ENCODE measurements at places on chromosomes 13 and 19.

DNA sequence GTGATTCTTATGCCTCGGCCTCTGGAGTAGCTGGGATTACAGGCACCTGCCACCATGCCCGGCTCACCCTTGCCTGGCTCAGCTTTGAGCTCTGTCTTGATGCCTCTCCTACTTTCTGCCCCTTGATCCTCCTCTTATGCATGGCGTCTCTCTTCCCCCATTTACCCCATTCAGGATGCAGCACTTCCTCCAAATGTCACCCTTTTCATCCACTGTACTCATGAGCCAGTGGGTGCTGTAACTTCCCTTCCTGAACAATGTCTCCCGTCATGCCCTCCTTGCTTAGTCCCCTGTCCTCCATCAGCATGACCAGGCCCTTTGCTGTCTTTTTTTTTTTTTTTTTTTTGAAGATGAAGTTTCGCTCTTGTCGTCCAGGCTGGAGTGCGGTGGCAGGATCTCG, 3.4 kb upstream of the SIGLEC9 start:
- no peak for DNase-seq

DNA sequence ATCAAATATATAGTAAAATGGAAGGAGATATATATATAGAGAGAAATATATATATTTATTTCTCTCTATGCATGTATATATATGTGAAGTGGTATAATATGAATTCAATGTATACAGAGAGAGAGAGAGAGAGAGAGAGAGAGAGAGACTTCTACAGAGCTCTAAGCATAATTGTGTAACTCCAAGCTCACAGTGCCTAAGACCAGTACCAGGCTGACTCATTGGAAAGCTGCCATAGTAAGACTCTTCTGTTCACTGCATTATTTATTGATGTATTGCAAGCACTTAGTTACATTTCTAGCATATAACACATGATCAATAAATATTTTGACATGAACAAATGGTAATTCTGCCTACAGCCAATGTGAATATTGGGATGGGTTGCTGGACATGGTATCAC, 1734.7 kb downstream of the SLITRK1 start:
- no peak for DNase-seq

- DNase-seq, result no peak
Observed at GRCh38 chr13:95793018-95793555, 116.1 kb downstream of the DNAJC3 start.

DNA sequence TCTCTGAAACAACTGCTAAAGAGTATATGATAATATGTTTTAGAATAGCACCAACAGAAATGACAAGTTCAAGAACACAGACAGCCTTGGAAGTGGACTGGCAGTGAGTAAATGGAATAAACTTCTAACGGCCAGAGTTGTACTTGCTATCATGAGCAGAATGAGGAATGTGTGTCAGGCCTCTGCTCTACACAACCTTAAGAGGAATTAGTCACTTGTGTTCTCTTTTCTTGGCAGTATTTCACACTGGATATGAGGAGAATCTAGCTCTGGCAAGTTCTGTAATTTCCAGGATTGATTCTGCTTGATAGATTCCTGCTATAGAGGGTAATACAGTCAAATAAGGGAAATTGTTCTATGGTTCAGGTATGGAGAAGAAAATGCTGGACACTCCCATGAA, 757.3 kb downstream of the EFNB2 start:
- DNase-seq, result no peak

- DNase-seq, result peak; percentile 49
Observed at GRCh38 chr19:18205200-18205892, 1.5 kb upstream of the RAB3A start.

GRCh38 chr19:12802267-12803106, 618 bp downstream of the THSD8 start:
- no peak for DNase-seq

DNA sequence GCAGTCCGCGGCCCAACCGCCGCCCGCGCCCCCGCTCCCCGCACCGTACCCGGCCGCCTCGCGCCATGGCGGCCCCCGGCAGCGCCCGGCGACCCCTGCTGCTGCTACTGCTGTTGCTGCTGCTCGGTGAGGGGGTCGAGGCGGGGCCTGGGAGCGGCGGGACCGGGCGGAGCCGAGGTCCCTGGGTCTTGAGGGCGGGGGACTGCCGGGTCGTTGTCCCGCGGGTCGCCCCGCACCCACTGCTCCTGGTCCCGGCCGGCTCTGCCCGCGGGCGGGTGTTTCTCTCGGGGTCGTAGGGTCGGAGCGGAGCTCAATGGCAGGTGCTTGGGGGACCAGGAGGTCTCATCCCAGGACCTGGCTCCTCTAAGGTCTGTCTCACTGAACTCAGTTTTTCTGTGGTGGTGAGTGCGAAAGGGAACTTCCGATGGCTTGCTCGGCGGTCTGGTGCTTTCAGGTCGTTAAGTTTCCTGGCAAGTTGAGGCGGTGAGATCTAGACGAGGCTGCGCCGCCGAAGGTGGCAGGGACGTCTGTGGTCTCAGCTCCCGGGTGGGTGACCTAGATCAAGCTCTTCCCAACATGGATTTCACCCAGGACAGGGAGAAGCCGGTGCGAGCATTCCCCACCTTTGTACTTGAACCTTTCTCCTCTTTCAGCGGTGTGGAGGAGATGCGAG, 467 bp downstream of the LAMP1 start:
- no peak for DNase-seq

DNA sequence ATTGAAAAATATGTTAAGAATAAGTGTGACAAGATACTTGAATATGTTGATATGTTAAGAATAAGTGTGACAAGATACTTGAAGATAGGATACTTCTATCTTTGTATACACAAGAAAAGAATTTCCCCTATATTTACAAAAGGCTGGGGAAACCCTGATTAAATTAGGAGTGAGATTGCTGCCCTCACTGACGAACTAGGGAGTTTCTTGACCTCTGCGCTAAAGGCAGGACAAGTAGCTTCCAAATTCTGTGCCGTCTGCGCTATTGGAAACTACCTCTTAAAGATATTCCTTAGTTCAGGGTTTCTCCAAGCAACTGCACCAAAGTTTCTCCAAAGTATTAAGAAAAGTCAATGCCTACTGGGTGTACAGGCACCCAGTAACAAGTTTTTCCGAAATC, 730 bp downstream of the ZNF260 start:
- DNase-seq, result no peak

DNA sequence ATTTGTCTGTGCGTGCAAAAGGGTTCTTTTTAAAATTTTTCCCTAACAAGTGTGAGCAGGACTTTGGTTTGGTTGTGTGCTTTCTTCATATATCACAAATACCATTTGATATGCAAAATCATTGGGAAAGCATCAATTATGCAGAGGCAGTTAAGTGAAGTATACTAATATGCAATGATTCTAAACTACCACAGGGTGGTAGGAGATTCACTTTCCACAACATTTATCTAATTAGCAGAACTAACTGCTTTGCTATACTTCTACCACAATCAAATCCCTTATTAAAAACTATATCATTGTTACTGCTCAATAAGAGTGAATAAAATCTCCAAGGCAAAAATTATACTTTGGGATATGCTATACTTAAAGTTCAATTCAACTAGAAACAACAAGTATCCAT, 2738.9 kb upstream of the PCDH20 start:
- DNase-seq, result no peak

DNA sequence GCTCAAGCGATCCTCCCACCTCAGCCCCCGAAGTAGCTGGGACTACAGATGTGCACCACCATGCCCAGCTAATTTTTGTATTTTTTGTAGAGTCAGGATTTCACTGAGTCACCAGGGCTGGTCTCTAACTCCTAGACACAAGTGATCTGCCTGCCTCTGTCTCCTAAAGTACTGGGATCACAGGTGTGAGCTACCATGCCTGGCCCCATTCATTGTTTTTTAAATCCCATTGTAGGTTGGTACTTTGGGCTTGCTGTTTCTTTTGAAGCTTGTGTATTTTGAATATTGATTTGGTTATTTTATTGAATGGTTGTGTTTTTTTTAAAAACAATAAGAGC, 26.7 kb downstream of the ZMYM2 start:
- DNase-seq, result no peak

DNA sequence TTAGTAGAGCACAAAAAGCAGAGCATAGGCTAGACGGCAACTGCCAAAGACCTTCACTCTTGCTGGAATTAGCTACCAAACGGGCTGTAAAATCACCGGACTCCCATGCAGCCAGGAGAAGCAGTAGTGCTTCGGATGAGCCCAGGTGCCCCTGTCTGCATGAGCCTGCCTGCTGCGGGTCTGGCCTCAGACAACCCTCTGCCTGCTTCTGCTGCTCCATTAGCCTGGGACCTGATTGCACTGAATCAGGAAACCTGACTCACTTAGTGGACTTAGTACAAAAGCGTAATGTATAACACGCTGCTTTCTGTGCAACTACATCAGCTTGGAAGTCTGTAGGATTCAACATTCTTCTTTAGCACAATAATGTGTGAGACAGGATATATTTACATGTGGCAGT, 170.0 kb downstream of the LMO7 start:
- no peak for DNase-seq

GRCh38 chr13:73142071-73142470, 83.3 kb downstream of the KLF5 start:
- DNase-seq, result no peak

GRCh38 chr19:1880611-1881392, 4.5 kb downstream of the ABHD17A start:
- DNase-seq, result no peak

- DNase-seq, result no peak
Observed at GRCh38 chr19:6023085-6023682, 45.2 kb upstream of the RANBP3 start.

DNA sequence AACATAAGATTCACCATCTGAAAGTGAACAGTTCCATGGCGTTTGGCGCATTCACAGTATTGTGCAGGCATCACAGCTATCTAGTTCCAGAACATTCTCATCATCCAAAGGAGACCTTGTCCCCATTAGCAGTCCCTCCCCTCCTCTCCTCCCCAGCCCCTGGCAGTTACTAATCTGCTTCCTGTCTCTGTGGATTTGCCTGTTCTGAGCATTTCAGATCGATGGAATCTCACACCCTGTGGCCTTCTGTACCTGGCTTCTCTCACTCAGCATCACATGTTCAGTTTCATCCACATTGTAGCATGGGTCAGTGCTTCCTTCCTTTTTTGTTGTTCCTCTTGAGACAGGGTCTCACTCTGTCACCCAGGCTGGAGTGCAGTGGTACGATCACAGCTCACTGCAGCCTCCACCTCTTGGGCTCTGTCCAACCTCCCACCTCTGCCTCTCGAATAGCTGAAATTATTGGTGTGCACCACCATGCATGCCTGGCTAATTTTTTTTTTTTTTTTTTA, 34.6 kb downstream of the CRTC1 start:
- DNase-seq, result no peak

DNA sequence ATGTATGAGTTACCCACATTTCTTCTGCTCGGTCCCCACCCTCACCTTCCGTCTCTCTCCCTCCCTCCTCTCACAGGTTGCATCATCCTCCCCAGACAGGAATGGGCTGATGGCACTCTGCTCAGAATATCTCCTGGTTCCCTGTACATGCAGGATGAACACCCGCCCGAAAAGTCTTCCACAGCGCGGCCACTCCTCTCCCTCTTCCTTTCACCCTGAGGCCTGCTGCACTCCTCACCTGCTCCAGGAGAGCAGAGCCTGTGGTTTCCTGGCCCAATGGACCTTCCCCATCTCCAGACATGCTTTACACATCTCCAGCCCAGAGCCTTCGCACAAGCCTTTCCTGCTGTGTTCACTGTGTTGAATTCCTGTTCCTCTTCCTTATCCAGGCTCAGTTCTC, 40.9 kb downstream of the GSX1 start:
- no peak for DNase-seq

DNA sequence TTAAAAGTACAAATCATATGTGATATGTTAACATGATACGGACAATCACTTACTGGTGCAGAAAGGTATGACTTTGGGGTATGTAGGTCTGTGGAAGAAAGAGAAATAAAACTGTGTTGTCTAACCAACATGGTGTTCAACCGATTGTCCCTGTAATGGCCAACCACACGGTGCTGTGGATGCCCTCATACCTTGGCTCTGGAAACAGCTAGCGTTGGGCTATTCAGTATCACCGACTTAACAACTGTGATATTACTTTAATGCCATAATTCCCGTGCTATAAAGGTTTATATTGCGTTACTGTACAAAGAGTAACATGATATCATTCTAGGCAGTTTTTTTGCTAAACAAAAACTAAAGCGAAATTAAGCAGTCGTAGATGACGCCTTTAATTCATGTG, 448.3 kb downstream of the EFNB2 start:
- DNase-seq, result no peak

- DNase-seq, result no peak
Observed at GRCh38 chr19:50490411-50490811, 13.8 kb upstream of the GARIN5A start.

DNA sequence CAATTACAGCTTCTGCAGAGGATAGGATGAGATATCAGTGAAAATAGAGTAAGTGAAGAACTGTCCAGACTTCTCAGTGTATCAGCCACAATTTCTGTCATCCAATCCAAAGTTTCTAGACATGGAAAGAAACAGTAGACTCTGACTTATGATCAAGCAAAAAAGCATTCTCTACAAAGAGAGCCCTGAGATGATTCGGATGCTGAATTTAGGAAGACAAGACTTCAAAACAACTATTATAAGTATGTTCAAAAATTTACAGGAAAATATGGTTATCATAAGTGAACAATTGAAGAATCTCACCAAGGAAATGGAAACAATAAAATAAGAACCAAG, 238.2 kb upstream of the IRS2 start:
- no peak for DNase-seq

DNA sequence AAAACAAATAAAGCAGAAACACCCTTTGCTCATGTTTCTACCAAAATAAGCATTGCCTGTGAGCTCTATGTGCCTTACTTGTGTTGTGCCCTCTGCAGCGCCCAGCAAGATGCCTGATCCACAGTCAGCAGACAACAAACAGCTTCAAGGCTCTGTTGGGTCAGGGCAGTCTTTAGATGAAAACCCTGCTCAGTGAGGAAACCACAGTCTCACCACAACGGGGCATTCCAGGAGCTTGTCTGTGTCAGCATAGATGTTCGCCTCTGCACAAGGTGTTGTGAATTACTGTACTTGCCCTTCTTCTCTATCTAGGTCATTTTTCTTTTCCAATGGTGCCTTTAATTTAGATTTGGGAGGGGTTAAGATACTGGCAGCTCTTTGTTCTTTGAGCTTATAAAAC, 251.9 kb downstream of the COL4A1 start:
- DNase-seq, result no peak

DNA sequence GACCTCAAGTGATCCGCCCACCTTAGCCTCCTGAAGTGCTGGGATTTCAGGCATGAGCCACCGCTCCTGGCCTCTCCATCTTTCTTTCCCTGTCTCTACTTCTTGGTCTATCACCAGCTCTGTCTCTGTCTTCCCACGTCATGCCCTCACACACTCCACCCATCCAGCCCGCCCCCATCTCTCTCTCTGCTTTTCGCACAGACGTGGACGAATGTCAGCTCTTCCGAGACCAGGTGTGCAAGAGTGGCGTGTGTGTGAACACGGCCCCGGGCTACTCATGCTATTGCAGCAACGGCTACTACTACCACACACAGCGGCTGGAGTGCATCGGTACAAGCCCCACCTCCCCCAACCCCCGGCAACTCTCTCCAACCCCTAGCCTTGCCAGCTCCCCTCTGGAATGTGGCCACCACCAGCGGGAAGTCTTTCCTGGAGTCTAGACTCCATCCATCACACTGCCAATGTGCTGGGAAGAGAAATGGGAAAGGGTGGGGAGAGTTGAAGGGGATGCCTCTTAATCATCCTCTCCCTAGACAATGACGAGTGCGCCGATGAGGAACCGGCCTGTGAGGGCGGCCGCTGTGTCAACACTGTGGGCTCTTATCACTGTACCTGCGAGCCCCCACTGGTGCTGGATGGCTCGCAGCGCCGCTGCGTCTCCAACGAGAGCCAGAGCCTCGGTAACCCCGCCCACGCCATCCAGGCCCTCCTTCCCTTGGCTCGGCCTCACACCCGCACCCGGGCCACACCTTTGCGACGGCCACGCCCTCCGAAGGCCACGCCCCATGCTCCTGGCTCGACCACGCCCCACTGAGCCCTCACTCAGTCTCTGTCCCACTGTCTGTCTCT, 22.5 kb downstream of the LTBP4 start:
- DNase-seq, result no peak
